ENCODE measurements at places on chromosomes 16 and 17. TPM values are rescaled to one million over a fixed set of nuclear protein-coding genes. Genes with fewer than 3 reads are reported as not detected.

The FLYWCH1 gene
- 20.7 TPM for total RNA-seq

The PABPN1L gene
- total RNA-seq, result not detected

The TERB1 gene
- 0.31 TPM for total RNA-seq

The KRT24 gene
- total RNA-seq, result not detected

The KAT2A gene
- 9.0 TPM for total RNA-seq

The SEPTIN12 gene
- not detected for total RNA-seq

The ZSCAN10 gene
- total RNA-seq, result not detected

The DCXR gene
- total RNA-seq, result 18.1 TPM
